Stimulated activated CD8-positive, alpha-beta memory T cell treated with anti-CD3 and anti-CD28 coated beads, Interleukin-4, amount 100 ng/mL, for 1 hour (primary cell): ENCODE measurements at places on chromosomes 13 and 19.

DNA sequence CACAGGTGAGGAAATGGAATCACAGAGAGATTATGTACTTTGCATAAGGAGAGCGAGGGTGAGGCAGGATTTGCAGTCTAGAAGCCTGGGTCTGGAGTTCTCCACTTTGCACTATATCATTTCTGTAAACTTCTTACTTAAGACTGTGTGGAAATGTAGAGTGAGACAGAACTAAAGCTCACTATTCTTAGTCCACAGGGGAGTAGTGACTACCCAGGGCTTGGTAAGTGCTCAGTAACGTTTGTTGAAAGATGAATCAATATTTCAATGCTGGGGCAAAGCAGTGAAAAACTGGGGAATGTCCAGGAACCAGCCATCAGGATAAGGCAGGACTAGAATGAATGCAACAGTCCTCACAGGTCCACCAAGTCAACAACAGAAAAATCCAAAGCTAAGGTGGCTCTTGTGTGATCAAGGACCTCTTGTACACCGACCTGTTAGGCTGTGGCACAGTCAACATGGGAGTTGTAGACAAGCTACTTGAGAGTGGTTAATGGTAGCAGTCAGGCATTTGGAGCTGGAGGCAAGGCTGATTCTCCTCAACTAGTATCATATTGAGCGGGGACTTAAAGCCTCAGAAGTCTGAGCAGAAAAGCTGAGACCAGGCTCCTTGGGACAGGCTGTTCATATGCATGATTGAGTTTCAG, 929 bp upstream of the TNFSF13B start:
- no peak for DNase-seq

- DNase-seq, result no peak
These were observed 966 bp downstream of the JUNB start for GRCh38 chr19:12792051-12792852.

DNA sequence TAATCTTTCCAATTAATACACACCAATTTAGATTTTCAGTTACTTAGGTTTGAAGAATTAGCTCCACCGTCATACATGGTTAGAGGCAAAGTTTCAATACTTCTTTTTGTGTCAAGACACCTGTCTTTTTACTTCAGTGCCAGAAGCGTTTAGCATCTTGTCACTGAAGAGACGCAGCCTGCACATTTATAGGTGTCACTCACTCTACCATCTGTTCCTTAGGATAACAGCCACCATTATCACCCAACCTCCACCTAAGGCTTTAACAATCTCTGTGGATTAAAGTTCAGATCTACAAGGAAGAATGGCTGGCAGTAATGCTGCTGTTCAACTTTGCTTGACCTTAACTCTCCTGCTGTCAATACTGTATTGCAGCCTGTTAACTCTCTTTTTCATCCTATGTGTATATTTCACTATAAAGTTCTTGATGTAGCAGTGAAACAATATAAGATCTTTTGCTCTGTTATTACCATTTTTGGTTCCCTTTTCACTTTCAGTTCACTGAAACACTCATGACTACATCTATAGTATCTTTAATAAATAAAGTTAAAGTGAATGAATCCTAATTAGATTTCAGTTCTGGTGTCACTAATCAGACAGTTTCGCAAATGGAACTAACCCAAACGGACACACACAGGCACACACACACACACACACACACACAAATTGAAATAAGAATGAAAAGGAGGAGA, 435.6 kb downstream of the PCDH9 start:
- DNase-seq, result no peak

DNA sequence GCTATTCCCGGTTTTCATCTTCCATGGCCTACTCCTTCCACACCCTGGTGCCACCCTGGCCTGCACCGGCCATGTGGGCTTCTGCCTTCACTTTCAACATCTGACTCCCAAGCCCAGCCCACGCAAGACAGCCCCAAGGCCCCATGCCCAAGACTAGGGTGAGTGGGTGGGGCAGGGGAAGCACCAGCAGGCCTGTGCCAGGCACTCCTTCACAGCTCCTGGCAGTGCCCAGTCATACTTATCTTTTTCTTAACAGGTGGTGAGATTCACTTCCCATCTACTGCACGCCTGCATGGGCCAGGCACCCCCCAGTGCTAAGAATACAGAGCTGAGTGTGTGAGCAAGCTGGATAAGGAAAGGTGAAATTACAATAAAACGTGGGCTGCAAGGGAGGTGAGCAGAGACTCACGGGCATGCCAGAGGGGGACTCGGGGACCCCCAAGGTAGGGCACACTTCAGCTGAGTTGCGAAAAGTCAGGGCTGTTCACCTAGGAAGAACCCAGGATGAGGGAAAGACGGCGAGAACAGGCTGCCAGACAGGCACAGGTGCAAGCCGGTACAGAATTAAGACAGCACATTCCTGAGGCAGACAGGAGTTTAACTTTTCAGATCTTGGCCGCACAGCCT, 55.7 kb downstream of the COL4A1 start:
- no peak for DNase-seq

- DNase-seq, result no peak
These were observed 25.5 kb downstream of the ELL start for GRCh38 chr19:18496167-18496979.

DNA sequence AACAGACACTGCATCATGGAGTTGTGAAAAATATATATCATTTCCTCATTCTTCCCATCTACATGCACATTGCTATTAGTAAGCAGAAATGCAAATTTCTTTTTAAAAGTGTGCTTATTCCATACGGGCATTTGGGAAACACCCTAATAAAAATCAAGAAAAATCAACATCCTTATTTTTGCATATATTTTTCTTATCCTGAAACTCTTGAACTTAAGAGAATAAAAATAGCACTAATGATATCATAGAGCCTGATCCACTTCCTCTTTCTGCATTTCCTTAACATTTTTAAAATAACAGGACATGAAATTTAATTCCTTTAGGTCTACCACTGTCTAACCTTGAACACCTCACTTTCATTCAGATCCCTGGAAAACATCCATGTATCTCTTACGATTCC, 123.3 kb downstream of the VWA8 start:
- no peak for DNase-seq

- DNase-seq, result no peak
These were observed 164.6 kb downstream of the TNFSF13B start for GRCh38 chr13:108433976-108434755.

GRCh38 chr13:38262211-38262610, 87.4 kb upstream of the UFM1 start:
- DNase-seq, result no peak

GRCh38 chr13:113116206-113116800, 6.3 kb upstream of the F10 start:
- no peak for DNase-seq

GRCh38 chr13:36979361-36980050, 19.6 kb downstream of the ALG5 start:
- no peak for DNase-seq

DNA sequence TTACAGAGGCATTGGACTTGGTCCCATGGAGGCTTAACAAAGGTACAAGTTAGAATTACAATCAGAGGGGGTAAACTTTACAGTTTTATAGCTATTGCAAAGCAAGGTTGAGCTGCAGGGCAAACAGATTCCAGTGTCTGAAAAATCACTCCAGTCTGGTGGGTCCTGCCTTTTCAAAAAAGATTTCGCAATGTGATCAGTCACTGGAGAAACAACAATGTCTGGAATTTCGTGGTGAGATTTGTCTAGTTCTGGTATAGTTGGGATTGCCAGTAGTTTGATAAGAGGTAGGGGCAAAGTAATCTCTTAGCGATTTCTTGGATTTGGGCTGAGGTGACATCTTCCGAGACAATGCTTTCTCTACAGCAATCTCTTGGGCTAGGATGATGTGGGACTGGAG, 1198.2 kb upstream of the PCDH9 start:
- no peak for DNase-seq

DNA sequence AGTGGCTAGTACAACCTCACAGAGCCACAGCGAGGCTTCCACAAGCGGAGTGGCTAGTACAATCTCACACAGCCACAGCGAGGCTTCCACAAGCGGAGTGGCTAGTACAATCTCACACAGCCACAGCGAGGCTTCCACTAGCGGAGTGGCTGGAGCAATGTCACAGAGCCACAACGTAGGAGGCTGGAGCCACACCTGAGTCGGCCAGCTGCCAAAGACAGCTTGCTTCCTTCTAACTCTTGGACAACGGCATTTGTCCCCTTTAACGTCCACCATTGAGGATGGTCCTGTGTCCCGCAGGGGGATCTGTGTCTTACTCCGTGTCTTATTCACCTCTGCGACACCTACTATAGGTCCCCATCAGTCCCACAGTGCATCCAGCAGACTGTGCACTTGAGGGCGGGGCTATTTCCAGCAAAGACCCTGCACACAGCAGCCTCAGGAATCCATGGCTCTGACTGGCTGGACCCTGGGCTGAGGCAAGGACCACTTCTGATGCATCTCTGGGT, 3.7 kb downstream of the ZNF787 start:
- no peak for DNase-seq

GRCh38 chr13:66886264-66886663, 343.9 kb downstream of the PCDH9 start:
- no peak for DNase-seq

DNA sequence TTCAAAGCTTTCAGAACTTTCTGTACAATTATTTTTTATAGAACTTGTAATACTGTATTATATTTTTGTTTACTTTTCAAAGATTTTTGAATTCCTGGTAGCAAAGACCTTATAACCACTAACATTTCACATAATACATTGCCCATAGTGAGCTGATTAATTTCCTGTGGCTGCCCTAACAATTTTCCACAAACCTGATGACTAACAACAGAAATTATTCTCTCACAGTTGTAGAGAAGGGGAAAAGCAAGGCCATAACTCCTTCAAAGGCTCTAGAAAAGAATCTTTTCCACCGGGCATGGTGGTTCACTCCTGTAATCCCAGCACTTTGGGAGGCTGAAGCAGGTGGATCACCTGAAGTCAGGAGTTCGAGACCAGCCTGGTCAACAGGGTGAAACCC, 19.1 kb downstream of the KLF12 start:
- DNase-seq, result no peak

DNA sequence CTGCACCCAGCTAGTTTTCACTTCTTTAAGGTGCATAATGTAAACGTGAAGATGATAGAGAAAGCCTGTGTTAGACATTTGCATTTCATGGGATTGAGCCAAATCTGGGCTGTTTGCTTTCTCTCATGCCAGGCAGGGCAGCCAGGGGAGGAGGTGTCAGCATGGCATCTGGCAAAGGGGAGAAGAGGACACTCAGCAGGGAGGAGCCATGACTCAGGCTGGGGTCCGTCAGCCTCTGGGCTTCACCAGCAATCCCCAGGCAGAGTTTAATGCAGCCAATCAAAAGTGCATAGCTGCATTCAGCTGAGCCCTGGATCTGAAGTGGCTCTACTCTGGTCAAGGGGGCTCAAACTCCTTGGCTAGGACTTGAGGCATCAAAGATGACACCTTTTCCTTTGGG, 23.5 kb downstream of the EBPL start:
- no peak for DNase-seq

- DNase-seq, result no peak
These were observed at the start of gene SARS2 for GRCh38 chr19:38929929-38930775. Gene SARS2, minus strand, starts transcription at chr19:38930763. Its CDS starts 27 bp downstream, at chr19:38930736.

DNA sequence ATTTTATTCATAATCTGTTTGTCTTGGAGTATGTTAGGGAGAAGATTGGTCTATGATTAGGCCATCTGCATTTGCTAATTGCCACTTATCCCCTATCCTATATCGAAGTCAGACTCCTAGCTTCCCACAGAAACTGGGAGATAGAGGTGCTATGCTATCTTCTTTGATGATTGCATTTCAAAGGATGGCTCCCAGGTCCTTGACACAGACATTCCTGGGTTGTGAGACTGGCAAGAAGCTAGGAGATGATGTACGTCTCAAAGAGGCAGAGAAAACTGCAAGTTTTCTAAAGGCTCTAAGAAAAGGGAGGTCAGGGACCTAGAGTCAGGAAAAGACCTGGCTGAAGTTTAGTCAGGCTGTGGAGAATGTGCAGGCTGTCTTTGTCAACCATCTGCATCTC, 1251.9 kb downstream of the PCDH17 start:
- no peak for DNase-seq

- DNase-seq, result no peak
These were observed 21.2 kb downstream of the RCN3 start for GRCh38 chr19:49549045-49549444.

- DNase-seq, result no peak
These were observed 487.2 kb upstream of the GPC6 start for GRCh38 chr13:92739306-92739818.

DNA sequence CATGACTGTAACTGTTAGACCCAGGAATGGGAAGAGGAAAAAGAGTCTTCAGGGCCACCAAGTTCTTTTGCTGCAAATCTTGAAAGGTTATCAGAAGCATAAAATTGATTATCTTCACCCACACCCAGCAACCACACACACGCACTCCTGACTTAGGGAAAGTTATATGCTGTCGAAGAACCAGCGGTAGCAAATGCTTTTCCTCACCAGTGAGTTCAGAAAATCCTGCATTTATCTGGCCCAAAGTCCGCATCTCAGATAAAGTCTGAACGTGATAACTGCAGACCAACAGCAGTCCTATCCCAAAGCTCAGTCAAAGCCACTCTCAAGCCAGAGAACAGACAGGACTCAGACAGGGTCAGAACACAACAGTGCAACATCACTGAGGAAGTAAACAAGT, 115.6 kb downstream of the IRS2 start:
- no peak for DNase-seq

GRCh38 chr19:5074407-5074806, 105.5 kb downstream of the KDM4B start:
- no peak for DNase-seq

GRCh38 chr13:53901593-53901992, 873.0 kb downstream of the OLFM4 start:
- DNase-seq, result no peak

DNA sequence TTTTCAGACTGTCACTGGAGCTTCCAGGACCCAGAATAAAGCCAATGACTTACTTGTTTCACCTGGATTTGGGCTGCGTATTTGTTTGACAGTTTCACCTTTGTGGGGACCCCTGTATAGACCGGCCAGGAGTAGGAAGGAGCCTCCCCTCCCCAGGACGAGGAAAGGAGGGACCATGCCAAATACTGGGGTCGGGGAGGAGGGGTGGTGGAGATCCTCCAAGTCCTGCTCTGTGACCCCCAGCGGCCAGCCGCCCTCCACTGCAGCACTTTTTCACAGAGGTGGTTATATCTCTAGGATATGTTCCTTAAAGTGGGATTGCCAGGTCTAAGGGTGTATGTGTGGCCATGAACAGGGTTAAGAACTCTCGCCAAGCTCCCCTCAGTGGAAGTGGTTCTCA, 25.7 kb upstream of the ZNF492 start:
- DNase-seq, result no peak

DNA sequence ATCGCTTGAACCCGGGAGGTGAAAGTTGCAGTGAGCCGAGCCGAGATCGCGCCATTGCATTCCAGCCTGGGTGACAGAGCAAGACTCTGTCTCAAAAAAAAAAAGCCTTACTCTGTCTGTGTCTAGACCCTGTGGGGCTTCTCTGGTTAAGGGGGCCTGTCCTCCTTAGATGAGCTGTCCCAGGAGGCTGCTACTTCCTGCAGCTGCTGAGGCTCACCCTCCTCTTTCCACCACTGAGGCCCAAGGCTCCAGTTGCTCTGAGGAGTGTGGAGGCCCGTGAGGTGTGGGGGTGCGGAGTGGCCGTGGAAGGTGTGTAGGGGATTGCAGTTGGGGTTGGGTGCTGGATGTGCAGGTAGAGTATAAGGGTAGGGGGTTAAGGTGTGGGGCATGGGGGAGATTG, 22.1 kb upstream of the RASA3 start:
- no peak for DNase-seq

GRCh38 chr19:53506728-53507127, 31.2 kb upstream of the ZNF331 start:
- no peak for DNase-seq
